ENCODE measurements at places on chromosomes 1 and 21.

DNA sequence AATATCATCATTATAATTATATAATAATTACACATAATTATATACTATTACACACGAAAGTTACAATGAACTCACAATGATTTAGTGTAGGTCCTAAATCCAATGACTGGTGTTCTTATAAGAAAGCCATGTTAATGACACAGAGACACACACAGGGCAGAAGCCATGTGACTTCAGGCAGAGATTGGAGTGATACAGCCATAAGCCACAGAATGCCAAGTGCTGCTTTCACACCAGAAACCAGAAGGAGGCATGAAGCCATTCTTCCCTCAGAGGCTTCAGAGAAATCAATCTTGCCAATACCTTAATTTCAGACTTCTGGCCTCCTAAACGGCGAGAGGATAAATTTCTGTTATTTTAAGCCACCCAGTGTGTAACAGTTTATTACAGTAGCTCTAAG is 147.4 kb upstream of the KRTAP19-8 start:
- peak; percentile 38 for DNase-seq

GRCh38 chr1:1166642-1167397 is 6.9 kb upstream of the TTLL10 start:
- no peak for DNase-seq

GRCh38 chr1:225848030-225848955 is 33.9 kb downstream of the TMEM63A start:
- DNase-seq, result no peak

GRCh38 chr1:224267925-224268324 is 62.0 kb downstream of the NVL start:
- no peak for DNase-seq

DNA sequence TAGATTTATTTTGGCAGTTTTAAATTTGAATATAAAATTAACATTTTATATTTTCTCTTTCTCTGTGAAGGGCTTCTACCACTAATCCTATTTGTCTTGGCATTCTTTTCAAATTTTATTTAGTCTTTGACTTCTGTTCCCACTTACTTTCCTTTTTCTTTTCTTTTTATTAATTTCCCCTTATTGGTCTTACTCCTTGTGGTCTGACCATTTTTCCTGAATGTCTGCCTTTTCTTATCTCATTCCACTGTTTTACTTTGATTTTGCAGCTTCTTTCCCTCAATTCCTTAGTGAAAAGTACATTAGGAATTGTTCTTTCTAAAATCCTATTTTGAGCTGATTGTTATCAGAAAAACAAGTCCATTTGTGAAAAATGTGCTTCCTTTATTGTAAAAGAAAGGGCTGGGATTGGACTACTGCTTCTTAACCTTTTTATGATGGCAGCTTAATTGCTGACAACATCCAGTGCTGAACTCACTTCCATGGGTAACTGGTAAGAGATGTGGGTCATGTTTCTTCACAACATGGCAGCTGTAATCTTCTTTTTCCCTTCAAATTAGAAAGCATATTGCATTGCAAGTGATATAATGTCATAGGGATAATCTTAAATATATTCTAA is 284.6 kb downstream of the DNM3 start:
- no peak for DNase-seq

GRCh38 chr1:10838541-10838940 is 42.1 kb upstream of the CASZ1 start:
- no peak for DNase-seq

DNA sequence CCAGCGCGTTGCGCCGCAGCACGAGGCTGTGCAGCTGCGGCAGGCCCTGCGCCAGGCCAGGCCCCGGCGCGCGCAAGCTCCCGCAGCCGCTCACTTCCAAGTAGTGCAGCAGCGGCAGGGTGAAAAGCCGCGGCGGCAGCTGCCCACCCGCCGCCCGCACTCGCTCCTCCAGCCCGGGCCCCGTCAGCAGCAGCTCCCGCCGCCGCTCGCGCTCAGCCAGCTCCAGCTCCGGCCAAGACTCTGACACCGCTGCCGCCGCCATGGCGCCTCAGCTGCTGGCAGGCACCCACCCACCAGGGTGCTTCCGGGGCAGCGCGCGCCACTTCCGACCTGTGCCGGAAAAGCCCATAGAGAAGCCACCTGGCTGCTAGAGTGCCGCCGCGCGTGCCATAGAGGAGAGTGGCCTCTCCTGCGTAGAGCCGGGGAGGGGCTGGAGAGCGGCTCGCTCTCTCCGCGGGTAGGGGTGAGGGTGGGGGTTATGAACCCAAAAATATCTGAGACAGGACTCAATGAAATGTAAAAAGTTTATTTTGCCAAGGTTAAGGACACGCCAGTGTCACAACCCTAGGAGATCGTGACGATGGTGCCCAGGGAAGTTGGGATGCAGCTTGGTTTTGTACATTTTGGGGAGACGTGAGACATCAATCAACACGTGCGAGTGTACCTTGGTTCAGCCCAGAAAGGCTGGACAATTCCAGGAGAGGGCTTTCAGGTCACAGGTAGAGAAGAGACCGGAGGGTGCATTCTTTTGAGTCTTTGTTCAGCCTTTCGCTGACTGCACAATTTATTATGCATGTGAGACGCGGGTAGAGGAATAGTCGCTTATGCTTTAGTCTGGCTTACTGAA is at the start of gene LRRC47:
TSS of gene LRRC47 (minus strand) at position 284 of the 847 bp plus-strand sequence. CDS start at position 262, 22 bp downstream.
- DNase-seq, result peak; percentile 92

GRCh38 chr1:228497206-228497605 is 10.0 kb downstream of the RNF187 start:
- no peak for DNase-seq

DNA sequence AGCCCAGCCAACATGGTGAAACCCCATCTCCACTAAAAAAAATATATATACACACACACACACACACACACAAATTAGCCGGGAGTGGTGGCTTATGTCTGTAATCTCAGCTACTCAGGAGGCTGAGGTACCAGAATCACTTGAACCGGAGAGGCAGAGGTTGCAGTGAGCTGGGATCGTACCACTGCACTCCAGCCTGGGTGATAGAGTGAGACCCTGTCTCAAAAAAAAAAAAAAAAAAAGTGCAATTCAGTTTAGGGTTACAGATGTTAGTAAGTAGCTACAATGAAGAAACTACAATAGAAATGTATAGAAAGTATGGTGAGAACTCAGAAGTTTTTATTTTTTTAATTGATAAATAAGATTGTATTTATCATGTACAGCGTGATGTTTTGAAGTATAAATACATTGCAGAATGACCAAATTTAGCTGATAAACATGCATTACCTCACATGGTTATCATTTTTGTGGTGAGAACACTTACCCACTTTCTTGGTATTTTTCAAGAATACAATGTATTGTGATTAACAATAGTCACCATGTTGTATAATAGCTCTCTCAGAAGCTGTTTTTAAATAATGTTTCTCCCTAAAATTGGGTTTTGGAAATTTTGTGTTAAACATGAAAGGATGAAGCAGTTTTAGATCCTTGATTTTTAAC is 17.9 kb downstream of the KDM1A start:
- no peak for DNase-seq

DNA sequence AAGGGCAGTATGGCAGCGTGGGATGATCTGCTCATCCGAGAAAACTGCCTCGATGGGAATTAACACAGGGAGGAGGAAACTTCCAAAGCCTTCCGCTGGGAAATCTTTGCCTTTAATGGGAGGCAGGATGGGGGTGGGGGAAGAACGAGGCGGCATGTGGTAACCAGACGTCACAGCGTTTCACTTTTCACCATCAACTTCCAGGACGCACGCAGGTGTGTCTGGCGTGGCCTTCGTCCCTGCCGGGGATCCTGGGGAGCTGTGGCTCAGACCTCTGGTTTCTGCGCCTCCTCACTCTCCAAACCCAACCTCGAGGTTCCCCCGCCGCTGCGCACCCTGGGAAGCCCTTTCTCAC is 282 bp downstream of the RSPH1 start:
- DNase-seq, result no peak

- DNase-seq, result no peak
Observed at GRCh38 chr1:12553963-12554362, 64.0 kb downstream of the DHRS3 start.

- DNase-seq, result no peak
Observed at GRCh38 chr1:25090707-25091422, 141.4 kb downstream of the SYF2 start.

- no peak for DNase-seq
Observed at GRCh38 chr1:202553560-202554038, 156.7 kb downstream of the SYT2 start.

GRCh38 chr21:35840197-35840799 is 220.0 kb downstream of the SETD4 start:
- peak; percentile 55 for DNase-seq

DNA sequence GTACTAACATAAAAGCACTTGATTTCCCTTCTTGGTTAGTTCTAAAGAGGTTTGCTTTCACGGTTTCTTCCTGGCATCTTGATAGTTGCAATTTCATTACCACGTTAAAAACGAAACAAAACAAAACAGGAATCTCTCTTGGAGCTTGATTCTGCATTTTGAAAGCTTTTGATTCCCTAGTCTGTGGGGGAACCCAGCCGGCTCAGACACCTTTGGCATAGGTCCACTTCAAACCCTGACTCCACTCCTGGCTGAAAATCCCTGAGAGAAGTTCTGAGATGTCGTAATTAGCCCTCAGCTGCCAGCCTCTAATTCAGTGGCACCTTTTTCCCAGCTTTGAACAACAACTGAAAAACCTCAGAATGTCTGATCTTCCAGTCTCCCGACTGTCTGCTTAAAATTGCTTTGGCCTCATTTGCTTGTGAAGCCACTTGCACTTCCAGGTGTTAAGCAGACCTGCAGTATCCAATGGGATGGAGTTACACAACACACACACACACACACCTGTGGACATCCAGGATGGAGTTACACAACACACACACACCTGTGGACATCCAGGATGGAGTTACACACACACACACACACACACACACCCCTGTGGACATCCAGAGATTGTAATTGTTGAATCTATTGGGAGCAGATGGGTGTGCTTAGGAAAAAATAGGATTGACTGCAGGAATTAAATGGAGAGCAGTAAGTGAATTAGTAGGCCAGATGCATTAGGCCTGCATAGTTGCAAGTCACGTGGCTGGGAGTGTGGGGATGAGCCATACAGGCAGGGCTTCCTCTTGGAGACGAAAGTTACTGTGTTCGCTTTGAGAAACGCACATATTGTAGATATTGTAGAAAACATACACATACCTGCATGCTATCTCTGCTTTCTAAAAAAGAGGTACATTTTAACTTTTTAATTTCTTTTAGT is 285.6 kb upstream of the FMN2 start:
- DNase-seq, result no peak

GRCh38 chr1:90838720-90839119 is 121.6 kb upstream of the BARHL2 start:
- no peak for DNase-seq

DNA sequence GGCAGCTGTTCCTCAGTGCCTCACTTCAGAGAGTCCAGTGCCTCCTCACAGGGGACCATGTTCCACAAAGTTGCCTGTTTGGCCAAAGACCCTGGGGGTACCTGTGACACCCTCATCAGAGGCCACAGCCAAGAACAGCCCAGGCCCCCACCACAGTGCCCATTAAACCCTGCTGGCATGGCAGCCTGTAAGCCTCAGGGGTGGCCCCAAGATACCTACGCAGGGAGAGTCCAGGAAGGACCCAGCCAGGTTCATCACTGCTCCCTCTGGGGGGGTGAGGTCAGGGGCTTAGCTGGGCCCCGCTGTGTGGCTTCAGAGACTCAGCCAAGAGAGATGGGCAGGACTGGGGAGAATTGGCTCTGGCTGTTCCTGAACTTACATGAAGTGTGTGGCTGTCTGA is 19.1 kb upstream of the PRDM16 start:
- DNase-seq, result no peak

DNA sequence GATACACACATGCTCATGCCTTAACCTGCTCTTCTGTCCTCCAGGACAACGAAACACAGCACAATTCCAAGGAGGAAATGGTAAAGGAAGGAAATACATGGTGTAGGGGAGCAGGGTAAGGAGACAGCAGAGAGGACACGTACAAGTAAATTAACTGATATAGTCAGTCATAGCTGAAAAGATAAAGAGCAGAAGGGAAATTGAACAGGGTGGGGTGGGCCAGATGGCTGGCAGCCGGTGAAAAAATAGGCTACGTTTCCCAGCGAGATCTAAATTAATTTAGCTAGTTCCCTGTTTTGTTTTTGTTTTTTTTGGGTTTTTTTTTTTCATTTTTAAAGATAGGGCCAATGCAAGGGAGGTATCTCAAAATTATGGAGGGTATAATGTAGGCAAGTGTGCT is 109.2 kb downstream of the FAM78B start:
- no peak for DNase-seq

- no peak for DNase-seq
Observed at GRCh38 chr1:25688390-25689119, 72.0 kb downstream of the MAN1C1 start.

GRCh38 chr1:185696422-185697150 is 37.6 kb upstream of the HMCN1 start:
- DNase-seq, result no peak

GRCh38 chr1:199403531-199404116 is 623.9 kb upstream of the NR5A2 start:
- DNase-seq, result no peak

DNA sequence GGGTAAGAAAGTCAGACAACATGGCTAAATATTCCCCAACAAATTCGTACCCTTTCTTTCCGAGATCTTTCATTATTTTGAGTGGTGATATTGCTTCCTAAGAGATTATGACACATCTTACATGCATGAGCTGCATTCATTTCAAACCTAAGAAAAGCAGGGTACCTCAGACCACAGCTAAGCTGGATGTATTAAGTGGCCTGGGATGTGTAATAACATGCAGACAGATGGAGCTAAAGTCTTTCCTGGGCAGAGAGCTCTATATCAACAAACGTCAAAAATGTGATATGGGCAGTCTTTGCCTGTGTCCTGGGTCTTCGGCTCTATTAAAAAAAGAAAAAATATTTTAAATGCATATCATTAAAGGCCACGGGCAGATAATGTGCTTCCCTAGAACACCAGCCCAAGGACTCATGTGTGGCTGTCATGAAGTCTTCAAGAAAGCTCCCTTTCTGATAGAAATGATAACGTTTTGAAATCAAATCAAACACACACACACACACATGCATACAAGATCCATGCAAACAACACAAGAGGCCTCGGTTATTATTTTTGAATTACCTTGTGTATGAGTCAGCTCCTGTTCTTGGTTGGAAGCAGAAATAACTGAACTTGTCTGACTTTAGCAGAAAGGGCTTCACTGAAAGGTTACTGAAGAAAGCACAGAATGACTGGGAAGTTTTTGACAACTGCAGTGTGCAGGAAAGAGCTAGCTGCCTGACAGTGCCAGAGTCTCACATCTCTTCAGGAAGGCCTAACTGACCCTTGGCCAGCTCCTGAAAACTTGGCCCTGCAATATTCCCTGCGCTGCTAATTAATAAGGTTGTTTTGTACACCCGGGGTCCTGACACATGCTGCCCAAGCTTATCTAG is 231.2 kb downstream of the DSCAM start:
- no peak for DNase-seq

GRCh38 chr1:15056515-15057285 is 96.8 kb upstream of the TMEM51 start:
- no peak for DNase-seq

Data from activated CD4-positive, alpha-beta T cell treated with anti-CD3 and anti-CD28 coated beads for 4 hours (primary cell).